CD8-positive, alpha-beta T cell (primary cell): ENCODE measurements at places on chromosomes 16 and 17.

DNA sequence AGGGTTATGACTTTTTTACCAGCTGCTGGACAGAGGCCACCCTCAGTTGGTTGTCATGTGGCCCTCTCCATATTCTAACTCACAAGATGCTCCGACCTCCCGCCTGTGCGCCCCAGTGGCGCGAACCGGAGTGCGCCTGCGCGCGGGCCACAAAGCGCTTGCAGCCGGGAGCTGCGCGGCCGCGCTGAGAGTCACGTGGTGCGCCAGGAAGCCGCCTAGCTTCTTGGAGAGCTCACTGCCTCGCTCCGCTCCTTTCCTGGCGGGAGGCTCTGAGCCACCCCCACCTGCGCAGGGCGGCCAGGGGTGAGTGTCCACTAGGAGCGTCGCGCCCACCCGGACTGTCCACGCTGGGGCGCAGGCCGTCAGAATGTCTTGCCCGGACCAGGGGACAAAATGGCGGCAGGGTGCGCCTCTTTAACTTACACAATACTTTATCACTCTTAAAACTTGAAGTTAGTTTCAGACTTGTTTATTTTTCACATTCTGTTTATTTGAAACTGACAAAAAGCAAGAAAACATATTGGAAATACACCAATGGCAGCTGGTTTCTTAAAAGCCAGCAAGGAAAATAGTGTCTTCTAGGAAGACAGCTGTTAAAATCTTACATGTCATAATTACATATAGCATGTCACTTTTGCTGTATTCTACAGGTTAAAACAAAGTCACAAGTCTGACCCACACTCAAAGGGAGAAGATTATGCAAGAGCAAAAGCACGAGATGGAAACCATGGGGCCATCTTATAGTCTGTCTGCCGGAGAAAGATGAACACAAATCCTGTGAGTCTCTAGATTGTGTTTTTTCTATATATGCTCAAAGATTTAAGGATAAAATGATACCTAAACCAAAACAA is 357.9 kb downstream of the CNTNAP4 start:
- DNase-seq: no peak

DNA sequence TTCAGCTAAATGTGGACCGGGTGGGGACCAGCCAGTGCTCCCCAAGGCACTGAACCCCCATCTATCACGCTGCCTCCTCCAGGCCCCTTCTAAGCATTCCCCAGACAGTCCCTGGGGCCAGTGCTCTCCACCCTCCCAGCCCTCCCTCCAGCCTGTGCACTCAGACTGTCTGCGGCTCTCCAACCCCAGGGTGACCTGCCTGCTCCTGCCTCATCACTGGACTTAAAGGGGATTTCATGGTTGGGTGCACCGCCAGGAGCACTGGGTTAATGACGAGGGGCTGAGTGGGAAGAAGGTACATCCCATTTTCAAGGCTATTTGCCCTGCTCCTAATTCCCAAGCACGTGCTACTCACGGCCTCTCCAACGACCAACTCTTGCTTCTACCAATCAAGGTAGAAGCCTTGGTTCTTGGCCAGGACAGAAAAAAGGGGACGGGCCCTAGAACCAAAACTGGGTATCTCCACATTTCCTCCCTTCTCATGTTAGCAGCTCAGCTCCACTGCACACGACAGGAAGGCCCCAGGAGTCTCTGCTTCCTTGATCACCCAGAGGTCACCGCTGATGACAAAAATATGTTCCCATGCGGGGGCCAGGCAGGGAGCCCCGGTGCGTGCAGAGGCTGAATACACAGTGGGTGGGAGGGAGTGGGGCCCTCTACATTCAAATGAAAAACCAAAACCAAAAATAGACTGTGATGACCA is 3.5 kb upstream of the ABR start:
- DNase-seq: no peak

DNA sequence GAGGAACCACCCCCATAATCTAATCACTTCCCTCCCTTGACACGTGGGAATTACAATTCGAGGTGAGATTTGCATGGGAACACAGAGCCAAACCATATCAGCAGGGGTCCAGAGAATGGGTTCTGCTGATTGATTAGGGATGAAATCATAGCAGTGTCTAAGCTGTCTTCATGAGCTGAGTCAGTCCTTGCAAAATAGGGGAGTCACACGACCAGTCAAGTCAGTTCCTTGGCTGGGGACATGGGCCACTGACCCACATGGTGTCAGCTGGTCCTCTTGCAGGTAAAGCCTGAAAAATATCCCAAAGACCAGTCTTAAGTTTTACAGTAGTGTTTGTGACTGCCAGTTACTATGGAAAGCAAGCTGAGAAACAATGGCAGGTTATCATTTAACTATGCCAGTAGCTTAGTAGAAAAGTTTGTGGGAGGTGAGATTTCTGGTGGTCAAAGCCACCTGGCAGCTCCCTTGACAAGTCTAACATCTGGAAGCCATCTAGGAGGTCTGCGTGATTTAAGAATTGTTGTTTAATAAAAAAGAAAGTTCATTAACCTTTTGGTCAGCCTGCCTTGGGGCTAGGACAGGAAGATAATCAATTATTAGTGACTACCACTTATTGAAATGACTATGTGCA is 15.7 kb upstream of the ATF7IP2 start:
- no peak for DNase-seq

GRCh38 chr17:19448341-19449268 is 37.6 kb downstream of the RNF112 start:
- DNase-seq: no peak

- no peak for DNase-seq
These were observed 9.8 kb downstream of the PHB1 start for GRCh38 chr17:49404906-49405305.

DNA sequence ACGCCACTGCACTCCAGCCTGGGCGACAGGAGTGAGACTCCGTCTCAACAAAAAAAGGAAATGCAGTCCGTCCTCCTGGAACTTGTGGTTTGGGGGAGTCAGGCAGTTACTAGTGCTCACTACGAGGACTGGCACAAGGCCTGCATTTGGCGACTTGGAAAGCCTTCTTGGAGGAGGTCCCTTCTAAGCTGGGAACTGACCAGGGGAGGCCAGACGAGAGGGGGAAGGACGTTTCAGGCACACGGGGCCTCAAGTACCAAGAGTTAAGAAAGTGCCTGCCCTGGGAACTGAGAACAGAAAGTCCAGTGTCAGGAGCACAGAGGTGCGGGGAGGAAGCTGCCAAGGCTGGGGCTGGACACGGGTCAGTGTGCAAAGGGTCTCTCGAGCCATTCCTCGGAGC is 89.9 kb downstream of the ABR start:
- DNase-seq: no peak

- no peak for DNase-seq
These were observed 12.0 kb upstream of the BRIP1 start for GRCh38 chr17:61875285-61875684.

GRCh38 chr17:9006175-9006767 is 15.0 kb upstream of the NTN1 start:
- DNase-seq: no peak

DNA sequence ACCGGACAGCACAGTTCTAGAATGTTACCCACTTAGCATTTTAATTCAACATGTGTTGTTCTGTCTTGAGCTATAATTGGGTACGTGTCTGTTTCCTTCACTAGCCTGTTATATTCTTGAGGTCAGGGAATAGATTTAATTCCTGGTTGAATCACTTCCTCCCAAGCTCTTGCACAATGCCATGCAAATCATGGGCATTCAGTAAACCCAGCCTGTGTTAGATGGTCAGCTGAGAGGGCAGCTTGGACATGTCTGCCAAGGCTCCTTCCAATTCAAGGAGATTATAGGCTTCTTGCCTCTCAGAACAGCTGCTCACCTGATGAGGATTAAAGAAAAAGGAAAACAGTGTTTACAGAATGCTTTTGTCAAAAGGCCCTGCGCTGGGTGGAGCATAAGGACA is 12.6 kb downstream of the C1QTNF1 start:
- no peak for DNase-seq
